A549 treated with dexamethasone at 1 μM for 4 hours (cell line): ENCODE measurements at places on chromosomes 3 and 15. TPM values are rescaled to one million over a fixed set of nuclear protein-coding genes. Genes with fewer than 3 reads are reported as not detected.

Gene SLITRK3
- not detected in 5 replicates for total RNA-seq

Gene SERPINI2
- not detected in 5 replicates for total RNA-seq

Gene TPRG1
- 0.09 to 0.27 TPM (median 0.21 TPM) in 5 replicates for total RNA-seq

Gene ARHGAP11A
- total RNA-seq = 65.8 to 98.7 TPM (median 83.9 TPM) in 5 replicates

Gene ATP13A5
- not detected in 5 replicates for total RNA-seq

Gene LNP1
- 0.65 to 1.0 TPM (median 0.88 TPM) in 5 replicates for total RNA-seq

Gene ACSBG1
- 0.06 to 0.81 TPM (median 0.30 TPM) in 5 replicates for total RNA-seq

Gene BRPF1
- total RNA-seq = 13.1 to 19.7 TPM (median 19.2 TPM) in 5 replicates

Gene STRIT1
- total RNA-seq = not detected in 5 replicates

Gene ITIH3
- 0.08 to 0.37 TPM (median 0.15 TPM) in 5 replicates for total RNA-seq
